Aortic smooth muscle cell (primary cell): ENCODE measurements at places on chromosomes 7 and 10. TPM values are rescaled to one million over a fixed set of nuclear protein-coding genes. Genes with fewer than 3 reads are reported as not detected.

The MORN4 gene
- total RNA-seq = 7.8 and 10.4 TPM in 2 replicates

The CPVL gene
- total RNA-seq = 0.13 TPM in 1 of 2 replicates, not detected in the other

The NPSR1 gene
- not detected in 2 replicates for total RNA-seq

The NUTM2E gene
- total RNA-seq = under 0.01 and 0.19 TPM in 2 replicates

The WIPF3 gene
- 0.06 TPM in 1 of 2 replicates, not detected in the other for total RNA-seq

The MYH16 gene
- total RNA-seq = not detected in 2 replicates

The CTNNA3 gene
- 0.13 TPM in 1 of 2 replicates, not detected in the other for total RNA-seq

The HMX3 gene
- total RNA-seq = not detected in 2 replicates

The GJC3 gene
- not detected in 2 replicates for total RNA-seq
